ENCODE measurements at places on chromosomes 5 and 9.

DNA sequence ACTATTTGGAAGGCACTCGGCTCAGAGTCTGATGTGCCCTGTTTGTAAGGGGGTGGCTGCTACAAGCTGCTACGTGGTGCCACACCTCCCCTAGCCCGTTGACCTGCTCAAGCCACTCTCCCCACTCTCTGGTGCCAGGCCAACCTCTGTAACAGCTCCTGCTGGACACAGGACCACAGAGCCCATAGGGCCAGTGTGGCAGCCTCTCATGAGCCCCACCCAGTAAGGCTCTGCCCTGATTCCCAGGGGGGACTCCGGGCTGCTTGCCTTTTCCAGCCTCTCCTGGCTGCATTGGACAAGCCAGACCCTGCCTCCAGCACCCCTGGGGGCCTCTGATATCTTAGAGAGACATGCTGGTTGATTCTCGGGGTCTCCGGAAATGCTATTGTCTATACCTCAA, 53.3 kb upstream of the ANGPTL2 start:
- DNase-seq: no peak
- H3K4me3 ChIP-seq: no peak overlapping the region
- H3K36me3 ChIP-seq: no peaks in the 10 kb centered on the region
- no peaks in the 10 kb centered on the region for H3K27me3 ChIP-seq
- H3K4me1 ChIP-seq: peaks cover 10% of the 10 kb centered on the region

DNA sequence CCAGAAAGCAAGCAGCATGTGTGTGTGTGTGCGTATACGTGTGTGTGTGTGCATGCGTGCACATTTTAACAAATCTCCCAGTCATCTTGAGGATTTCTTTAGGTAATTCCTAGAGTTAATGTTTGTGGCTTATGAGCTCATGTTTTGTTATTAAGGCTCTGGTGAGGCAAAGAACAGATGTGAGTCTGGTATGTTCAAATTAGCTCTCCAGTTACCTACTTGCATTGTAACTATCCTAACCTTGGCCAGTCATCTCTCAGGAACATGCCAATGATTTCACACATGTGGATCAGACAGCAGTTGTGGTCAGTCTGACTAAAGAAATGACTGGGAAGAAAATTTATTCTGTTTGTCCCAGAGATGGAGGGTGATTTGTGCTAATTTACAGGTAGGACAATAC, 163.1 kb downstream of the IZUMO3 start:
- H3K27me3 ChIP-seq: no peaks in the 10 kb centered on the region
- H3K4me3 ChIP-seq: no peak overlapping the region
- no peaks in the 10 kb centered on the region for H3K4me1 ChIP-seq

DNA sequence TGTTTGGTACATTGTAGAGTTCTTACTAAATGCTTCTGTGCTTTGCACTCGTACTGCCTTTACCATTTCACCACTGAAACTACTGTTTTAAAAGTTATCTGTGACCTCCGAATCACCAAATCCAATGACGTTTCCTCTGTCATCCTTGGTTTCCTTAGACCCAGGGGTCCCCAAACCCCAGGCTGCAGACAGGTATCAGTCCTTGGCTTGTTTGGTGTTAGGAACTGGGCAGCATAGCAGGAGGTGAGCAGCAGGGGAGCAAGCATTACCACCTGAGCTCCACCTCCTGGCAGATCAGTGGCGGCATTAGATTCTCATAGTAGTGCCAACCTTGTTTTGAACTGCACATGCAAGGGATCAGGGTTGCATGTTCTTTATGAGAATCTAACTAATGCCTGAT, 26.8 kb upstream of the APC start:
- no peak for DNase-seq
- H3K27ac ChIP-seq: no peak overlapping the region
- H3K36me3 ChIP-seq: no peaks in the 10 kb centered on the region
- no peaks in the 10 kb centered on the region for H3K27me3 ChIP-seq
- H3K4me1 ChIP-seq: peaks cover 3% of the 10 kb centered on the region

DNA sequence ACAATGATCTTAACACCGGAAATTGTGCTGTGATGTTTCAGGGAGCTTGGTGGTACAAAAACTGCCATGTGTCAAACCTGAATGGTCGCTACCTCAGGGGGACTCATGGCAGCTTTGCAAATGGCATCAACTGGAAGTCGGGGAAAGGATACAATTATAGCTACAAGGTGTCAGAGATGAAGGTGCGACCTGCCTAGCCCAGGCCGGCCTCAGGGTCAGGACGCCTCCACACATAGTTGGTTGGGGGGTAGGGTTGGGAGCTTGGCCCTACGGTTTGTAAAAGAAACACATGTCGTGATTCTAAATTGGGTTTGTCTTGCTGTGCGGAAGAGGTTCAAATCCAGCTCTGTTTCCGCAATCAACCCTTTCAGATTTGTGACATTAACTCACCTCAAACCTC, 6.6 kb downstream of the FCN2 start:
- no peaks in the 10 kb centered on the region for H3K36me3 ChIP-seq
- peaks cover 5% of the 10 kb centered on the region for H3K4me1 ChIP-seq
- no peak for DNase-seq
- no peak overlapping the region for H3K27ac ChIP-seq
- no peaks in the 10 kb centered on the region for H3K27me3 ChIP-seq

DNA sequence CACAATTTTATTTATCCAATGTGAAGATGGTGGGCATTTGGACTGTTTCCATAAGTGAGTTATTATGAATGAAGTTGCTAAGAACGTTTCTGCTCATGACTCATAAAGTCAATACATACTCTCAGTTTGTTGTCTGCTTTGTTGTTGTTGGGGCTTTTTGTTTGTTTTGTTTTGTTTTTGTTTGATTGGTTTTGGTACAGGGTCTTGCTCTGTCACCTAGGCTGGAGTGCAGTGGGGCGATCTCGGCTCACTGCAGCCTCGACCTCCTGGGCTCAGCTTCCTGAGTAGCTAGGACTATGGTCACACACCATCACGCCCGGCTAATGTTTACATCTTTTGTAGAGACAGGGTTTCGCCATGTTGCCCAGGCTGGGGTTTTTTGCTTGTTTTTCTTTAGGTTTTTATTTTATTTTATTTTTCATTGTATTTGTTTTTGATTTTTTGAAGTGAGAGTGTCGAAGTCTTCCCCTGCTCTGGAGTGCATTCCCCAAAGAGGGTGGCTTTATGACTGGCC, 18.0 kb downstream of the TRIM7 start:
- peak overlapping the region; percentile 95 for H3K4me3 ChIP-seq
- peaks cover 10% of the 10 kb centered on the region for H3K4me1 ChIP-seq
- no peaks in the 10 kb centered on the region for H3K36me3 ChIP-seq
- H3K27me3 ChIP-seq: no peaks in the 10 kb centered on the region
- peak overlapping the region; percentile 13 for H3K27ac ChIP-seq

GRCh38 chr9:35162605-35163315, 951 bp downstream of the UNC13B start:
- no peak overlapping the region for H3K27ac ChIP-seq
- no peaks in the 10 kb centered on the region for H3K4me1 ChIP-seq
- no peak overlapping the region for H3K4me3 ChIP-seq
